ENCODE measurements at places on chromosomes 3 and 15.

GRCh38 chr3:157335233-157336076 lies 101.2 kb upstream of the PTX3 start:
- DNase-seq: peak; percentile 27

DNA sequence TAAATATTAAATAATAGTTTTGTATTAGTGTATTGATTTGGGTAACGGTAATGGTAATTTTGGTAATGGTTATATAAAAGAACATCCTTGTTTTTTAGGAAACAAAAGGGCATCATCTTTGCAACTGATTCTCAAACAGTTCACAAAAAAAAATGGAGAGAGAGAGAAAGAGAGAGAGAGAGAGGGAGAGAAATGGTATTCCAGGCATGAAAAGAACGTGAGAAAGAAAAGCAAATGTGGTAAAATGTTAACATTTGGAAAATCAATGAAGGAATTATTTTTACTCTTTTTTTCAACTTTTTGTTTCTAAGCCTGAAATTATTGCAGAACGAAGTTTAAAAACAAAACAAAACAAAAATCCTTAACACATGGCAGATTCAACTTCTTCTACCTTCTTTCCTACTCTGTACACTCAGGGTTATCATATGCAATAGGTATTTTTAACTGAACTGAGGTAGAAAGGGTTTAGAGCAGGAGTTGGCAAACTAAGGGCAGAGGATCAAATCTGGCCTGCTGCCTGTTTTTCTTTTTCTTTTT lies 2.2 kb upstream of the GLB1 start:
- no peak for DNase-seq

GRCh38 chr15:72116731-72117485 lies 1.0 kb downstream of the MYO9A start:
- no peak for DNase-seq

DNA sequence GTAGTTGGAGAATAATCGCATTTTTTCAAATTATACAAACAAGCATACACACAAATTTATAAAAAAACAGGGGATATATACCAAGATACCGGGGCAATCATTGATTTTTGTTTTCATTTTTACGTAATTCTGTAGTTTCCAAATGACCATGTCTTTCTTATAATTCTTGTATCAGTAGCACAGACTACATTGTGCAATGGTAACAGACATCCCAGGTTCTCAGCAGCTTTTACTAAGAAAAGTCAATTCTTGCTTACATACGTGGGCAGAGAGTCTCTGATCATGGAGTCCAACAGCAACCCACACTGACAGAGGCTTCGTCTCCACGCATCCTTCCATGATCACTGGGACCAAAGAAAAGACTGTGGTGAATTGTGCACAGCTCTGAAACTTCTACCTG lies 441.3 kb downstream of the TBL1XR1 start:
- no peak for DNase-seq

GRCh38 chr3:157611536-157612076 lies 108.4 kb upstream of the VEPH1 start:
- DNase-seq: no peak

DNA sequence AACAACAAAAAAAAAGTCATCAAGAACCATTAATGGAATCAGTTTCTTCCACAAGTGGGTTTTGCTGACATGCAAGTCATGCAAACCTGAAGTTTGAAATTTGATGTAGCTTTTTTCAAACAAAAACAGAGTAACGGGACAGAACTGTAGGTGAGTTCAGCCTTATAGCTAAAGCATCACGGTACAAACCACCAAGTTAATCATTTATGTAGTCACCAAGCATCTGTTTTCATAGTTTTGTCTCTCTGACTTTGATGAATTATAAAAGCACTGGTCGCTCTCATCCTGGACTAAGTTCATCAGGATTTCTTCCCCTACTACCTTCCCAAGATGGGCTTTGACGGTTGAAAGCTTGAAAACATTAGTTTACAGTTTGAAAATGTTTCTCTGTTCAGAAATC lies 117.0 kb upstream of the SAMMSON start:
- no peak for DNase-seq

DNA sequence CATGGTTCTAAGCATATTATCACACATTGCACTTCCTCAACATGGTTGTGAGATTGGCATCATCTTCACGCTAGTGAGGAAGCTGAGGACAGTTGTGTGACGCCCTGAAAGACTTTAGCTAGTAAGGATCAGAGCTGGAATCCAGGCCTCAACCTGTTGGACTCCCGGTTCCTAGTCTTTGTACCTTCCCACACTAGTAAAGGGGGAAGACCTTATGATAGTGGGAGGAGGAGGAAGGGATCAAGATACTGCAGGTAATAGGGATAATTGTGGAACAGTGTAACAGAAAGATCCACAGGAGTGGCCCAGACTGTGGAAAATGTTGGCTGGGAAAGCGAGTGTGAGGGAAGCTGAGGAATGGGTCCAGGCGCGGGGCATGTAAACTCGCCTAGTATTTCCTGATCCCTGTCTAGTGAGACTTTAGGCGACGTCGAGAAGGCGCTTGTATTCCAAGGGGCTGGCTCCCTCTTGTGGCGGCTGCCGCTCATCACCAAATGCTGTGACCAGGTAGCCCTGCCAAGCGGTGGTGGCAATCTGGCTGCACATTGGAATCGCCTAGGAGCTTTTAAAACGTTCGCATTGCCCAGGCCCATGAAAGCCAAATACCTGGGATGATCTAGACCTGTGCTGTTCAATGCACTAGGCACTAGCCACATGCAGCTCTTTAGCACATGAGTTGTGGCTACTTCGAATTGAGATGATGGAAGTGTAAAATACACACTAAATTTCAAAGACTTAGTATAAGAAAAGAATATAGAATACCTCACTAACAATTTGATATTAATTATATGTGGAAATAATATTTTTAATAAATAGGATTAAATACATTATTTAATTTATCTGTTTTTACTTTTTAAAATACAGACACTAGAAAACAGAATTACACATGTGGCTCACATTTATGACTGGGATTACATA lies 38.8 kb upstream of the CLDN18 start:
- DNase-seq: peak; percentile 79

DNA sequence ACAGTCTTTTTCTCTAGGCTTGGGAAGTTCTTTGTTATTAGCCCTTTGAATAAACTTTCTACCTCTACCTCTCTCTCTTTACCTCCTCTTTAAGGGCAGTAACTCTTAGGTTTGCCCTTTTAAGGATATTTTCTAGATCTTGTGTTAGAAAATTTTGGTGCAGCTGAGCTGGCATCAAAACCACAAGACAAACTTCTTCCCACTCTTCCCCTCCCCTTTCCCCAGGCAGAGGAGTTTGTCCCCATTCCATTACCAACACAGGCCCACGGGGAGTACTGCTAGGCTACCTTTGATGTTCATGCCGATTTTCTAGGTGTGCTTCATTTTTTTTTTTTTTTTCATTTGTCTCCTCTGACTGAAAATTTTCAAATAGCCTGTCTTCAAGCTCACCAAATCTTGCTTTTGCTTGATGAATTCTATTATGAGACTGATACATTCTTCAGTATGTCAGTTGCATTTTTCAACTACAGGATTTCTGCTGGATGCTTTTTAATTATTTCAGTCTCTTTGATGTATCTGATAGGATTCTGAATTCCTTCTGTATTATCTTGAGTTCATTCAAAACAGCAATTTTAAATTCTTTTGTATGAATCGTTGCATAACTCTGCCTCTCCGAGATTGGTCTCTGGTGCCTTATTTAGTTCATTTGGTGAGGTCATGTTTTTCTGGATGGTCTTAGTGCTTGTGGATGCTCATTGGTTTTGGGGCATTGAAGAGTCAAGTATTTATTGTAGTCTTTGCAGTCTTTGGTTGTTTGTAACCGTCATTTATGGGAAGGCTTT lies 112.0 kb downstream of the UBE2E2 start:
- no peak for DNase-seq

DNA sequence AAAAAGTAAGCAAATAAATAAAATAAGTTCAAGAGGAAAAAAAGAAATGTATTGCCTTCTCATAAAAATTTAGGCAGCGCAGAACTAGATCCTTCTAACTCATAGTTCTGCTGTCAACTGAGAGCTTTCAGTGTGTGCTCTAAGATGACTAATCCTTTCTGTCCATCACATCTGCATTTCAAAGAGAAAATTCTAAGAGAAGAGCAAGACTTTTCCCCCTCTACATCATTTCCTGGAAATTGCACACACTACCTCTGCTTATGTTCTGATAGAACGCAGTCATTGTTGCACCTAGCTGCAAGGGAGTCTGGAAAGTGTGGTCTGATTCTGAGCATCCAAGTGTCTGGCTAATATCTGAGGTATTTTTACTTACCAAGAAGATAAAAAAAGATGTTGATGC lies 39.6 kb upstream of the SLCO3A1 start:
- DNase-seq: no peak

GRCh38 chr3:53994986-53995603 lies 103.4 kb upstream of the SELENOK start:
- no peak for DNase-seq

- DNase-seq: no peak
These were observed 3.9 kb downstream of the EPM2AIP1 start for GRCh38 chr3:36989005-36989404.

- no peak for DNase-seq
These were observed 124.4 kb downstream of the PTPRG start for GRCh38 chr3:61685755-61686154.

GRCh38 chr3:14570864-14571263 lies 30.7 kb upstream of the GRIP2 start:
- no peak for DNase-seq

DNA sequence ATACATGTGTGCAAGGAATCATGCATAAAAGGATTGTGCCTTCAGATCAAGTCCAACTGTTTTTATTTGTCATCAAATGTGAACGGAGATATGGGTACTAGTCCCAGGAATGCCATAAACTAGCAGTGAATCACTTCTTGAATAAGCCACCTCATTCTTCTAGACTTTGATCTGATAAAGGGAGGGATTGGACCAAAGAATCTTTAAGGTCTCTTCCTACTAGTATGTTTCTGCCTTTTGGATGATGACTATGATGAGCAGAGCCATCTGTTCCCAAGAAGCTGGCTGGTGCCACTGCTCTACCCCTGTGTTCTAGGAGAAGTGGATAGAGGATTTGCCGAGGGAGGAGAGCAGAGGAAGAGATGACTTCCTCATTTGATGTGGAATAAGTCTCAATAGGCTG lies 28.8 kb upstream of the UACA start:
- peak; percentile 85 for DNase-seq

- DNase-seq: no peak
These were observed 11.1 kb downstream of the DPH3 start for GRCh38 chr3:16253601-16254000.

DNA sequence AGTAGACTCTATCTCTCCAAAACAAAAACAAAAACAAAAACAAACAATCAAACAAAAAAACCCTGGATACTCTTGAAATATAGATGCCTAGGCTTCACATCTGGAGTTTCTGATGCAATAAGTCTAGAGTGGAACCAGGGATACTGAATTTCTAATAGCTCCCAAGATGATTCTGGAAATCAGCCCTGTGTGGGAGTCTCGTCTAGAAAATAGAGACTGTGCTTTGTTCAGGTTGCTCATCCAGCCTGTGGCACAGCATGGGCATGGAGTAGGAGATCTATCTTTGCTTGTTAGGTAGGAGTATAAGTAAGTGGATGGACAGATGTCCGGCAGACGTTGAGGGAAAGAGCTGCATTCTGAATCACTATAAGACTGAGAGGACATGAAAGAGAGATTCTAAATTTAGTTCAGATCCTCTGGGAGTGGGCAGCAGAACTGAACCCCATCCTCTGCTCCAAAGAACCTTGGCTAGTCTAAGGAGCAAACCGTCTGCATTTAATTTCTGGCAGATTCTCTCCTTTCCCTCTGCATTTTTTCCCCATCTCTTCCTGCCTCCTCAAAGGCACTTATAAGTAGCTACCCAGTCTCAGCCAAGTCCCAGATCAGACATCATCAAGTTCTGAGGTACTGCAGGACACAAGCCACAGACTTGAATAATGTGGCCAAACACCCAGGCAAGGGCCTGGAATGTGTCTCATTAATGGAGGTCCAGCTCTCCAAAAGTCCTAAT lies 92.6 kb upstream of the STRIT1 start:
- DNase-seq: no peak

- peak; percentile 51 for DNase-seq
These were observed 21.2 kb downstream of the GCSAM start for GRCh38 chr3:112111785-112112402.

DNA sequence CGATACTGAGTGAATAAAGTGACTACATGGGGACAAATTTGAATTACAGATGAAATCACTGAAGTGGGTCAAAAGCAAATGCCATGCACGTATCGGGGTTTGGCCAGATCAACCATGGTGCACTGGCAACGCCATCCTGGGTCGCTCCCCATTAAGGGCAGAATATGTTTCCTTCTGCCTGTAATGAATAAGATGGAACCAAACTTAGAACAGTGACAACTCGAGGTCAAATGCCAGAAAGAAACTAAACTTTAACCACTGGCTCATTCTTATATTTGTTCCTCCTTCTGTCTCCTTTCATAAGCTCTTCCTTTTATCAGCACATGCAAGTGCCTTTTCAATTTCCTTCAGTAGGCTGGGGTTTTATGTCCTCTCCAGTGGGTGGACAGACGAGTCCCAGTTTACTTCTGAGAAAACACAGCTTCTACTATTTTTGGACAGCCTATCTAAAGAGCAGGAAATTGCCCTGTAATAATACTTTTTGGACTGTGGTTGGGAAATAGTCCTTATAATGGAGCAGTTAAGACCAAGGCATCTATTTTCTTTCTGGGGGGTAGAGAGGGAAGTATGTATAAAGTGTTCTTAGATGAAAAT lies 61.4 kb downstream of the WHAMM start:
- no peak for DNase-seq

DNA sequence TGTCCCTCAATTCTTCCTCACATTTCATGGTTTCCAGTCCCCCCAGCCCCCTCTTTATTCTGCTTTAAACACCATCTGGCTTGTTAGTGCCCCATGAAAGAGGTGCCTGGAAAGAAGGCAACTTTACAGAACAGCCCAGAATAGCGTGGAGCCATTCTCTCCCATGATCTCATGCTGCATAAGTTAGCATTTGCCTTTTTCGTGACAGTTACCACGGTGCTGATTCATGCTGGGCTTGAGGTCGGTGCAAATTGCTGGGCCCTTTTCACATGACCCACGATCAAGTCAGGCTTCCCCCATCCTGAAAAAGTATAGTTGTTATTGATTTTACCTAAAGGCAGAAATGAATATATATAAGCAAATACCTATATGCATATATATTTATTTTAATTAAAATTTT lies 29.6 kb downstream of the SQOR start:
- DNase-seq: no peak

- no peak for DNase-seq
These were observed 458.1 kb upstream of the RASGRP1 start for GRCh38 chr15:39022532-39023305.

DNA sequence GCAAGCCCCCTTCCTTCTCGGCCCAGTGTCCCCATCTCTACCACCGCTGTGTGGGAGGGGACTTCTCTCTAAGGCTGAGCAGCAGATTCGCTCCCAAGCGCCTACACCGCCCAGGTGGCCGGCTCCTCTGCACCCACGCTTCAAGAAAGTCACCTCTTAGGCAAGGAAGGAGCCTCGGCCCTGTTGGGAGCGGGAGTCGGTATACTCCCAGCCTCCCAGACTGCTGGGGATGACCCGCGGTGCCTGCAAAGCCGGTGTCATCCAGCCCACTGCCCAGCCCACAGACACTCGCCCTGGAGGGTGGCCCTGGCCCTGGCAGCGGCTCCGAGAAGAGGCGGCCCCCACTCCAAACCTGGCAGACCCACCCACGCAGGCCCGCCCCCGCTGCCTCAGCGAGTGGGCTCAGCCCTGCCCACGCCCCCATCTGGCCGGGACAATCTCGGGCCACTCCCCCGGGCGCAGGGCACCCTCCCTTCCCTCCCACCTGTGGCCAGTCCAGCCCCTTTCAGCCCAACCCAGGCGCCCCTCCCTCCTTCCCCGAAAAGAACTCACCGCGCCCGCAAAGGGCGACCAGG lies 396 bp downstream of the CHRNB4 start:
- DNase-seq: peak; percentile 35
